ENCODE measurements at places on chromosomes 5 and 9.

GRCh38 chr5:172178991-172179989 lies 8.7 kb downstream of the STK10 start:
- no peak for DNase-seq

DNA sequence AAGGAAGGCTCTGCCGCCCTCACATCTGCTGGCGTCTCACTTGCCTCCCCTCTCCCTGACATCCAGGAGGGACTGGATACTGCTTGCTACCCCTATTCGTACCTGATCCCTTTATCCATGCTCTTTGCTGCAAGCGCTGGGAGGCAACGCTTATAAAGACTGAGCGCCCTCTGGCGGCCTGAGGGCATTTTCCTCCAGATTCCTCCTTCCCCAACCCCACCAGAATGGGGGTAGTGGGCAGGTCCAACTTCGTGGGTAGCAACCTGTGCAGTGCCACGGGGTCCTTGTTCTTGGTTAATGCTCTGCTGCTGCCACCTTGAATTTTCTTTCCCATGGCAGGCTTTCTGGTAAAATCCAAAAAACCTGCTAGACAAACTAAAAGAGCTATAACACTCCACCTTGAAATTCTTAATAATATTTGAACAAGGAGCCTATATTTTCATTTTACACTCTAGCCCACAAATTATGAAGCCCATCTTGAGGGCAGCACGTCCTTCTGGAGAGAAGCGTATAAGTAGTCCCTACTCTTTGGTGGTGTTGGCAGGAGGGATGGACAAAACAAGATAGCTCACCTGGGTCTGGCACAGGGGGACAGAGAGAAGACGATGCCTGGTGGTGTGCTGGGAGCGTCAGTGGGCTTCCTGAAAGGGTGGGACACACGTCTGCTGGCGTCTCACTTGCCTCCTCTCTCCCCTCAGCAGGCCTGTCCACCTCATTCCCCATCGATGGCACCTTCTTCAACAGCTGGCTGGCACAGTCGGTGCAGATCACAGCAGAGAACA lies 52.5 kb downstream of the JADE2 start:
- DNase-seq: peak; percentile 84

DNA sequence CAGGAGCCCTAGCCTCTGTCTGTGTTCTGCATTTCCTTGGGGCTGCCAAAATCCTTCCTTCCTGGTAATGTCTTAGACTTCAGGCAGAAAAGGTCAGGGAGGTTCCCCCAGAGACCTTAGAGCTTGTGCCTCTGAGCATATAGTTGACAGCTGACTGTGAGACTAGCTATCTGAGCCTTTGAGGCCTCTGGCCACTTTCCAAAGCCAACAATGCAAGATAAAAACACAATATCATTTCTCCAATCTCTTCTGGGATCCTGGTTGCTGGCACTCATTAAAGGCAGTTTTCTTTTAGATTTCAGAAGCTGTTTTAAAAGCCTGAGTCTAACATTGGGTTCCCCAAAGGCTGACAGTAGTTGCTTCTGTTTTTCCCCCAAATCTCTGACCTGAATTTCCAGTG lies 13.2 kb upstream of the GLRA1 start:
- no peak for DNase-seq

DNA sequence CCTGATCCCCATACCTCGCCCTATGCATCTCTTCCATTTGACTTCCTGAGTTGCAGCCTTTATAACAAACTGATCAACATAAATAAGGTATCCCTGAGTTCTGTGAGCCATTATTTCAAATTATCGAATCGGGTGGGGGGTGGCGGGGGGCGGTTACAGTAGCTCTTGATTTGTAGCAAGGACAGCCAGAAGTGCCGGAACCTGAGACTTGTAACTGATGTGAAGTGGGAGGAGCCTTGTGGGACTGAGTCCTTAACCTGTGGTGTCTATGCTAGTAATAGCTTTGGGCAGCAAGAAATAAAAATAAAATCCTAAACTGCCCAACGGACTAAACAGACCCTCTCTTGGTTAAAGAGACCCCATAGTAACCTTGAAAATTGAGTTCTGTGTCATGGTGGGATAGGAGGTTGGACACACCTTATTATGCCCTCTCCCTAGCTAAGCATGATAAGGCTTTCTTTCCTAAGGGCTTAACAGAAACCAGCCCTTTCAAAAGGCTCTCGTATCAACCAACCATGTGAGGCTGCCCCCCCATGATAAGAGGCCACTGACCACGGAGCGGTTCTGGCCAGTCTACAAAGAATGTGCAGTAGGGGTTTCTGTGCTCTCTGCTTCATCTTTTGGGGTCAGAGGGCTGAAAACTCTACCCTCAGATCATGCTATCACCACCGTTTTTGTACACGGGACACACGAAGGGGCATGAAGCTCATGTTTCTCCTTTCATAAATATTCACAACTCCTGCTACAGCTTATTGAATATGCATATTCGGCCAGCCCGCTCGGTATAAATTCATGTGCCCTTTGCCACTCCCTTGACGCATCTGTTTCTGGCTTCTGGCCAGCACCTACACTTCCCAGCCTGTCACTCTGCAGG lies 39.5 kb upstream of the IQGAP2 start:
- no peak for DNase-seq

GRCh38 chr5:15008476-15008875 lies 136.9 kb upstream of the ANKH start:
- DNase-seq: no peak

- no peak for DNase-seq
These were observed 106.3 kb downstream of the GDA start for GRCh38 chr9:72255569-72255968.

GRCh38 chr5:151614565-151614964 lies 23.4 kb upstream of the FAT2 start:
- DNase-seq: no peak

DNA sequence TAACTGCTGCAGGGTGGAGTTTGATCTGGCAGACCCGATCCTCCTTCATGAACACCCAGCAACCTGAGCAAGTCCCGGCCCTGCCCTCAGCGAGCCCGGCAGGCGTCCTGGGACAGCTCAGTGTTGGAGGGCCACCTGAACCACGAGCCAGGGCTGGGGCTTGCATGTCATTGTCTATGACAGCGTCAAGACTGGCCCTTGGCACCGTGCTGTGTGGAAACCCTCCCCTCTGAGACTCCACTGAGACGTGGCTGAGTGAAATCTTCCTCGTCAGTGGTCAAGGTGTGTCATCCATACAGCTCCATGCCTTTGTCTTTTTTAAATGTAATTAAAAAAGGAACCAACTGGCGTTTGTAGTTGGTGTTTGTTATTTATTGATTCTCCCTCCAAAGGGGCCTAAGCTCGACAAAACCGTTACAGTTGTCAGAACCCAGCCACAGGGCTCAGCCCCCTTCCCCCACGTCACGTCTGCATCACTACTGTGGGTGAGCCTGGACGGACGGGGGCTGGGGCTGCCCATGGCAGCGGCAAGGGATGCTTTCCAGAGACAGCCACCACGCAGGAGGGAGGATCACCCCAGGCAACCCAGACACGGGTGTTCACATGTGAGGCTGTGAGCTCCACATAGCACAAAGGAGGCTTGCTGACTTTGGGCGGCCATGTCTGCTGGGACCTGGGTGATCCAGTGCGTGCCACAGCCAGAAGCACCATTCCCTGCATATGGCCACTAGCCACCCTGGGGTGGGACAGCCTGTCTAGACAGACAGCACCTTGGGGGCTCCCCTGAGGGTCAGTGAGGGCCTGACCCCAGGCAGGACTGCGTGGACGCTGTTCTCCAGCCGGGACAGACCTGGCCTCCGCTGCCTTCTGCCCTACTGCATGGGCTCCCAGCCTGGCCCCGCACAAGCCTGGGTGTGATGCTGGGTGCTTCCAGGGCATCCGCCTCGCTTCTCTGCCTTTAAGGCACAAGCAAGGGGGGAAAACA lies 7.3 kb downstream of the UCK1 start:
- DNase-seq: no peak

DNA sequence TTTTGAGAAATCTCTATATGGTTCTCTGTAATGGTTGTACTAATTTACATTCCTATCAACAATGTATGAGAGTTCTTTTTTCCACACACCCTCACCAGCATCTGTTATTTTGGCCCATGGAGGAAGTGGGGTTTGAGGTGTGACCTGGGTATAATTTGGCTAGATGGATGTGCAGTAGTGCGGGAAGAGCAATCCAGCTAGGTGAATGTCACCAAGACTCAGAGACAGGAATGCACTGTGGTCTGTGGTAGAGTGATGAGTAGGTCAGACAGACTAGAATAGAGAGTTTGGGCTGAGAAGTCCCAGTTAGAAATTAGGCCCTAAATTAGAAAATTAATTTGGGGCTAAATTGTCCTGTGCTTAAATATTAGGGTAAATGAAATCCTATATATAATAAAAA lies 32.8 kb upstream of the PIP5K1B start:
- no peak for DNase-seq

GRCh38 chr9:127506814-127507750 lies 55.8 kb downstream of the LRSAM1 start:
- DNase-seq: no peak

DNA sequence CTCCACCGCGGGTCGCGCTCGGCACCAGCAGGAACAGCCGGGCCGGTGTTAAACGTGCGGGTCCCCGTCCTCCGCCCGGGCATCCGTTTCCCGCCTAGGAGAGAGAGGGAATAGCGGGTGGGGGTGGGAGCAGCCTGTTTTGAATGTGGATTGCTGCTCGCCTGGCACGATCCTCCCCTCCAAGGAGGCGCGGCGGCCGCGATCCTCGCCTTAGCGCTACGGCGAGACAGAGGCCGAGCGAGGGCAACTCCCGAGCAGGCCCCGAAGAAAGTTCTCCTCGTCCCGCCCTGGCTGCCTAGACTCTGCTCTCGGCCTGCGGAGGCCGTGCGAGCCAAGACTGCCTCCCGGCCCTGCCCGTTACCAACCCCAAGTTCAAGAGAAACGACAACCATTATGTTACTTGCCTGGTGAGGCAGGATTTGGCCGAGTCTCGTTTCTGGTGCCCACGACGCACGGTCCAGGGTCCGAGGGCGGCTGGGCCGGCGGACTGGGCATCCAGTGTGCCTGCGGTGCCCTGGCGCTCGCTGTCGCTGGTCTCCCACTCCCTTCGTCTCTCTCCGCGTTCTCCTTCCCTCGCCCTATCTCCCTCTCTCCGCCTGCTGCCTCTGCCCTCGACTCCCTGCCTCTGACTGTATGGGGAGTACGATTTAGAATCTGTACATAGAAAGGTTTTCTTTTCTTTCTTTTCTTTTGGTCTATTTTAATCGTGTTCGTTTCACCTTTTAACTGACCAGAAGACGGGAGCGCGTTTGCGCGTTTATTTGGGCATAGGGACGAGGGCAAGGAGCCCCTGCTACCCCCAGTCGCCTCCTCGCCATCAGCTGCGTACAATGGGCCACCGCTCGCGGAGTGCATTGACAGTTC lies 724 bp downstream of the NR2F1-AS1 start:
- DNase-seq: no peak

DNA sequence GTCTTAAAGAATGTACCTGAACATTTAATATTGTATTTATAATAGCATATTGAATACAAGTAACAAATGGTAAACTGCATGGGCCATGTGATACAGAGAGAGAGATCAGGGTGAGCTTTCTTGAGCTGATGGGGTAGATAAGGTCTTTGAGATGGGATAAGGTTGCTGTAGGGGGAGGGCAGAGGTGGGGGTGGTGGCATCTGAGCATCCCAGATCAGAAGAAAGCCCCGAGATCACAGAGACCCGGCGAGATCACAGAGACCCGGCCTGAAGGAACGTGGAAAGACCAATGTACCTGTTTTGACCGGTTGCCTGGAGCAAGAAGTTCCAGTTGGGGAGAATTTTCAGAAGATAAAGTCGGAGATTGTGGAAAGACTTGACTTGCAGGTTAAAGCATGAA lies 6.6 kb downstream of the SMARCA2 start:
- DNase-seq: no peak

DNA sequence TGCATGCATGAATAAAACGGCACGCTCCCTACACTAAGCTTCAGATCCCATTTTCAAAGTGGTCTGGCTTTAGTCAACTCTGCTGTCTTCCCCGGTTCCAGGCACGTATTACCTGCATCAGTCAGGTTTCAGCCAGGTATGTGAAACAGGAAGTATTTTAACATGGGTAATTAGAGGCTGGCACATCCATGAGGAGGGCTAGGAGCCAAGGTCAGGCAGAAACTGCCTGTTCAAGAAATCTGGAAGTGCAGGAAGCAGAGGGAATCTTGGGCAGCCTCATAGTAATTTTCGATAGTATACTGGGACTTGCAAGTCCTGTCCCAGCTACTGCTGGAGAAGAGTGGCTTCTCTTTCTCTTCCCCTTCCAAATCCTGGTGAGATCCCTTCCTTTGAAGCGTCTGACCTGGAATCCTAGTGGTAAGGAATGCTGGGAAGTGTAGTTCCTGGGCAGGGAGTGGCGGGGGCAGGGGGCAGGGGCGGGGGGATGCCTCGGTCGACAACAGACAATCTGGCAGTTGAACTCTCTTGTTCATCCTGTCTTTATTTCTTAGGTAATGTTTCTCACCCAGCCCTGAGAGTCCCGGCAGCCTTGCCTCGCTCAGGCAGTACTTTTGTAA lies 403.1 kb downstream of the TLE4 start:
- DNase-seq: peak; percentile 24

- no peak for DNase-seq
These were observed 150.1 kb downstream of the RNF180 start for GRCh38 chr5:64315778-64316177.

DNA sequence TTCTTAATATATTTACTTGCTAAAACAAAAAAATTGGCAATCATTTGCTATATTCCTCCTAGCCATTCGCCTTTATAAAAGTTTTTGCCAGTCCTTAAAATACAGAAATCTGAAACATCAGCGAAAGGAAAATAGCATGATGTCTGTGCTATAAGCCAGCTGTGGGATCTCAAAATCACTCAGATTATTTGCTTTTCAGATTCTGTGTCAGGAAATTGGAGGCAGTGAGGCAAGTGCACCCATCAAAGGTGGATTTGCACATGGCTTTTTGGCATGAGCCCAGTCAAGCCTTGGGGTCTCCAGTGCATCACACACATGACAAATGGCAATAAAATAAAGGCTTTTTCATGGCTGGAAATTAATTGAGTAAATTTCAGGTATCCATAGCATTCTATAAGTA lies 196.8 kb upstream of the DAPK1 start:
- no peak for DNase-seq

GRCh38 chr5:79503794-79504495 lies 10.0 kb downstream of the HOMER1 start:
- no peak for DNase-seq

DNA sequence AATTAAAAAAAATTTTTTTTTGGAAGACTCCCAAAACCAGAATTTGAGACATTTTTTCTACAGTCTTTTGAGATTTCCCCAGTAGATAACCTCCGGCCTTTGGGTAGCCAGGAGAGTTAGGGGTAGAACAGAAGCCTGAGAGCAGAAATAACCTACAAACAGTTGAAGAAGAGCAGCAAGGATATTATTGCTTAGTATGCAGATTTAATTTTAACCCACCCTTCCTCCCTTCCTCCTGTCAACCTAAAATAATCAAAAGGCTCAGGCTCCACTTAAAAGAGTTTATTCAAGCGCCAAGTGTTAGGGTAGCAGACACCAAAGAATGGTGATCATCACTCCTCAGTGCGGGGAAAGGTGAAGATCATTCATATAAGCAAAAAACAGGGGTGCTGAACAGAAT lies 17.4 kb upstream of the FAM120A start:
- DNase-seq: no peak

- DNase-seq: no peak
These were observed 20.8 kb upstream of the CKMT2 start for GRCh38 chr5:81212211-81212751.

GRCh38 chr5:177494346-177495195 lies 2.8 kb downstream of the PDLIM7 start:
- peak; percentile 54 for DNase-seq

GRCh38 chr5:207599-207998 lies 10.4 kb downstream of the CCDC127 start:
- DNase-seq: no peak

- DNase-seq: no peak
These were observed 6.0 kb upstream of the PUM3 start for GRCh38 chr9:2849941-2850340.

Measured in neuronal stem cell (in vitro differentiated cells).